ENCODE measurements at places on chromosomes 6 and 20.
A peak's percentile ranks its signal among the peaks of the same experiment; 100 is the strongest.

GRCh38 chr20:52948491-52948890 lies 23.7 kb upstream of the TSHZ2 start:
- DNase-seq = no peak

GRCh38 chr6:55277646-55278045 lies 49.6 kb upstream of the GFRAL start:
- no peak for DNase-seq

- DNase-seq = no peak
Observed at GRCh38 chr6:2979819-2980464, 8.6 kb upstream of the SERPINB6 start.

DNA sequence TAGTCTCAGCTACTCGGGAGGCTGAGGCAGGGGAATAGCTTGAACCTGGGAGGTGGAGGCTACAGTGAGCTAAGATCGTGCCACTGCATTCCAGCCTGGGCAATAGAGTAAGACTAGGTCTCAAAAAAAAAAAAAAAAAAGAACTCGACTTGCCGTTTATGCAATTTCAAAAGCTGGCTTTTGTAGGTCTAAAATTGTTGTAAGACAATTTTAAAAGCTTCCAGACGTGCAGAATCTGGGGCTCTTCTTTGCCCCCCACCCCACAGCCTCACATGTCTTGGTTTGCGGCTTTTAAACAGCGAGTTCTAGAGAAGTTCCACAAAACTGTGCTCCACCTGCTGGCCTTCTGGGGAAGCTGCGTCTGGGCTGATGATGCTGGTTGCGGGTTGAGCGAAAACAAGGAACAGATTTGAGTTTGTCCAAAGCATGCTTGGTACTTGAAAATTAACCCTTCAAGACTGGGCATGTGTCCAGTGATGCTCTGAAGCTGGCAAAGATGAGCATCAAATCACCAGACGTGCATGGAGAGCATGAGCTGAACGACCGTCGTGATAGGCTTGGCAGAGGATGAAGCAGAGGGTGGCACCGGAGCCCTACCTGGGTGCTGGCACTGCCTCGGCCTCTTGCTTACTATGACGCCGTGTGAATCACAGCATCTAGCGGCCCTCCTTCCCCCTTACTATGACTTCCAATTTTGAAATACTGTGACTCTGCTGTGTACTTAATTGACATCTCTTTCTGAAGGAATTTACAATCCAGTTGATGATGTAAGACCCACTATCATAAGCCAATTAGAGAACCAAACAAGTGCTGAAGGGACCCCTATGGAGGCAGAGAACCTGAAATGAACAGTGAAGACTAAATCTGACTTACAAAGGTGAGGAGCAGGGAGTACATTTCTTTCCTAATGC lies 171.4 kb downstream of the GMPR start:
- DNase-seq = peak; percentile 35

DNA sequence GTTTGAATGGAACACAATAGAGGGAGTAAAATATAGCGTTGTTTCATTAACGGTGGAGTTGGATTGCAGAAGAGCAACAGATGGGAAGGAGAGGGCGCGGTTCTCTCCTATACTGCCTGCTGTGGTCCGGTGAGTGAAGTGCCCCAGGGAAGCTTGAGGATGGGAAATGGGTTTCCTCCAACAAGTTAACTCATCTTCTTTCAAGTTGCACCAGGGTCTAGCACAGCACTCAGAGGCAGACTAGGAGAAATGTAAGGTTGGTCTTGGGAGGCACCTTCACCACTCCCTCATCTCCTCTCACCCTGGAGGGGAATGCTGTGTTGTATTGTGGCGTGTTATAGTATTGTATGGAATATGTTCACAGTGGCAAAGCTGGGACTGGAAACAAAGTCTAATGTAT lies 96.9 kb upstream of the SLC24A3 start:
- DNase-seq = no peak

GRCh38 chr6:37406726-37407341 lies 26.2 kb upstream of the CMTR1 start:
- DNase-seq = no peak

GRCh38 chr20:60974022-60974421 lies 278.0 kb upstream of the CDH4 start:
- no peak for DNase-seq

- no peak for DNase-seq
Observed at GRCh38 chr6:136696238-136696637, 96.0 kb downstream of the MAP3K5 start.

GRCh38 chr6:36444470-36444869 lies 1.7 kb downstream of the KCTD20 start:
- no peak for DNase-seq

- DNase-seq = no peak
Observed at GRCh38 chr6:113010196-113010989, 663.3 kb downstream of the RFPL4B start.
